ELF-1 (cell line): ENCODE measurements at places on chromosomes 12 and 14.

DNA sequence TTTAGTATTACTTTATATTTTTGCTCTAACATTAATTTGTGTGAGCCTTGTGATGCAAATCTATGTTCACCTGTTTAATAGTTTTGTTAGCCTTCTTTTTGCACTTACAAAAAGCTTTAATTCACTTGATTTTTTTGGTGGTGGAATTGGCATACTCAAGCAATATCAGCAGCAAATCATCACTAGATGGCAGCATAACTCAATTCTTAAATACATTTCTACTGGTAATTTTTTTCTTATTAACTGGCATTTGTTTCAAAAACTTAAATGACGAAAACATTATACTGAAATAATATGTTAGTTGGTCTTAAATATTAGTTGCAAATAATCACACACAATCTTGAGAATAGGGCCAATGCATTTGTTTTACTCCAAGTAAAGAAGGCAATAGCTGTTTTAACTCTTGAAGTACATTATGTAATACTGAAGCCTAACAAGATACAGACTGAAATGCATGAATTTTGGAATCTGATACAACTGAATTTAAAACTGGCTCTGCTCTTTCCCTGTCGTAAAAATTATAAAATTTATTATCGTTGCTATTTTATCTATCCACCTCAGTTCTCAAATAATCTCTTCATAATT, 151.5 kb downstream of the ATXN7L3B start:
- no peak for DNase-seq

- no peak for DNase-seq
These were observed 454.2 kb downstream of the AEBP2 start for GRCh38 chr12:19893514-19893913.

- peak; percentile 76 for DNase-seq
These were observed 65.6 kb upstream of the PTGR2 start for GRCh38 chr14:73785834-73786635.

DNA sequence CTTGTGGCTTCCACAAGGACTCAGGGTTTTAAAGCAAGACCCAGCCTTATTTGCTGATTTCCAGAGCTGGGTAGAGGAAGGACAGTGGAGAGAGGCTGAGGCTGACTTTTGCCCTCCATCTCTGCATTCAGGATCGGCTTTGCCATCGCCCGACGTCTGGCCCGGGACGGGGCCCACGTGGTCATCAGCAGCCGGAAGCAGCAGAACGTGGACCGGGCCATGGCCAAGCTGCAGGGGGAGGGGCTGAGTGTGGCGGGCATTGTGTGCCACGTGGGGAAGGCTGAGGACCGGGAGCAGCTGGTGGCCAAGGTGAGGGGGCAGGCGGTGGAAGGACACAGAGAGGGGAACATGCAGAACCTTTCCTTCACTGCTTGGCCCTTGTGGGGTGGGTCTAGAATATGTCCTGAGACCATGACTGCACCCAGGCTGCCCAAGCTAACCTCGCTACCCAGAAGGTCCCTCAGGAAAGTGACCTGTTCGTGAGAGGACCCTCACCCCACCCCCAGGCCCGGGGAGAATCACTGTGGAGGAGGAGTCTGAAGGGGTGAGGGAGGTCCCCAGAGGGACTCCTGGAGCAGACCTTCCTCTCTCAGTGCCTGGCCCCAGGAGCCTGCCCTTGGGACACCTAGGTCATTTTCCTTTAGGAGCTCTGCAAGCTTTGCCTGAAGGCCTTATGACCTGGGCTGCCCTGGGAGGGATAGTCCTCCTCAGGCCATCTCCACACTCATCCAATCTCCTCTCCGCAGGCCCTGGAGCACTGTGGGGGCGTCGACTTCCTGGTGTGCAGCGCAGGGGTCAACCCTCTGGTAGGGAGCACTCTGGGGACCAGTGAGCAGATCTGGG, 3.1 kb downstream of the DHRS2 start:
- DNase-seq: no peak

GRCh38 chr12:460261-461230, 807 bp downstream of the B4GALNT3 start:
- DNase-seq: no peak

DNA sequence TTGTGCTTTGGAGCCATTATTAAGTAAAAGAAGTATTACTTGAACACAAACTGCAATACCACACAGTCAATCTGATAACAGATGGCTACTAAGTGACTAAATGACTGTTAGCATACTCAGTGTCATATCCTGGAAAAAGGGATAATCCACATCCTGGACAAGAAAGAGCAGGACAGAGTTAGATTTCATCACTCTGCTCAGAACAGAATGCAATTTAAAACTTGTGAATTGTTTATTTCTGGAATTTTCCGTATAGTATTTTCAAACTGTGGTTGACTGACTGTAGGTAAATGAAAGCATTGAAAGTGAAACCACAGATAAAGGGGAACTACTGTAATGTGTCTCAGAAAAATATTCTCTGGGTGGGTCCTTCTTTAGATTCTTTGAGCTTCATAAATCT, 458.8 kb downstream of the TMEM117 start:
- DNase-seq: no peak

DNA sequence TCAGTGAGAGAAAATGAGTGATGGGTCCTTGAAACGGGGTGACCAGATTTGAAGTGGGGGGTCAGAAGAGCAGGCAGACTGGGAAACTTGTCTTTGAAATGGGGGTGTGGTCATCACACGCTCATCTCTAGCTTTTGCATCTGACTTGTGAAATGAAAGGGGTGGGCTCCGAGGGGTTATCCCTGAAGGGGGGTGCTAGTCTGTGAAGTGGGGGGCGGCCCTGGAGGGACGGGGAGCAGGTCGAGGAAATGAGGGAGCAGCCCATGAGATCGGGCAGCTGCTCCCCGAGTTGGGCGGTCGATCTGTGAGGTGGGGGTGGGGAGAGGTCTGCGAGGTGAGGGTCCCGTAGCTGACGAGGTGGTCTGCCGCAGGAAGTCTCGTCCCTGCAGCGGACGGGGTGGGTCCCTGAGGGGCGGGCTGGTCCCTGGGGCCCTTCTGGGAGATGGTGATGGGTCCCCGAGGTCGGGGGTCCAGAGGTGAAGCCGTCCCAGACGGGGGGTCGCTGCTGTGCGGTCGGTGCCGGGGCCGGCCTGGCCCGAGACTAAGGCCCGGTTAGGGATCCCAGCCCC, 542 bp downstream of the PXN start:
- no peak for DNase-seq

GRCh38 chr12:6758506-6759095, 5.7 kb upstream of the MLF2 start:
- DNase-seq: no peak

DNA sequence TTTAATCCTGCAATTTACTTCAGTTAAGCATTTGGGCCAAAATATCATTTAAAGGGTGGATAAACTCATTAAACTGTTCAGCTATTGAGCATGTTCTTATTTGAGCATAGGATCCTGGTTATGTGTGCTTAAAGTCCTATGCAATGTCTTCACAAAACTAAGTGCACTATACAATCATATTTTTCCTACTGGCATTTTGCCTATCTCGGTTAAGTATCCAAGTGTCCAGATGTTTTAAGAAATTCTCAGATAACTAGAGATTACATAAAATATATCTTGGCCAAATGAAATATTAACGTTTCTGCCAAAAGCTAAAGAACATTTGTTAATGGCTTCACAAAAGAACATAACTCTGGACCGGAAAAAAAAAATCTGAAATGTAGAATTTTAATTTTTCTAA, 250.8 kb upstream of the LRFN5 start:
- no peak for DNase-seq

DNA sequence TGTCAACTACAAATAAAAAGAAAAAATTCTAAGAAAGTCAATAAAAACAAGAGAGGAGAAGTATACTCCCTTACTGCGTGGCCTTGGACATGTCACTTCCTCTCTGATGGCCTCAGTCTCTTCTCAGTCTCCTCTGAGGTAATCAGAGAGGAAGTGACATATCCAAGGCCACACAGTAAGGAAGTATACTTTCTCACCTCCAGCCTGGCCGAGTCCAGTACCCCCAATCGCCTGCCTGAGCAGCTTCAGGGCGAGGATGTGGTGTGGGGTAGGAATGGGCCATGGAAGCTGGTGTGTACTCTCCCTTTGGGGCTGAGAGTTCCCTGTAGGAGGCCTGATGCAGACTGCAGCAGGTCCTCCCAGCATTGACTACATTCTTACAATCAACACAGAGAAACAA, 15.8 kb downstream of the VDR start:
- no peak for DNase-seq

DNA sequence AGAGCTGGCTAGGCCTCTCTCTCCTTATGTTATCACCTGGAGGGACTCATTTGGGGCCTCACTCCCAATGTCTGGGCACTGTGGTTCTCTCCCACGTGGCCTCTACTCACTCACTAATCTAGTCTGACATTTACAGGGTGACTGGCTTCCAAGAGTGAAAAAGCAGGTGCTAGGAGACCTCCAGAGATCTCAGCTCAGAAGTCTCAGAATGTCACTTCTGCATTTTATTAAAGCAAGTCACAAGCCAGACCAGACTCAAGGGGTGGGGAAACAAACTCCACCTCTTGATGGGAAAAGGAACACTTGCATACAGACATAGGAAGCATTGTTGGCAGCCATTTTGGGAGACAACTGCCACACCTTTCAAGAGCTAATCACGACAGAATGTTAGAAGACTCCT, 175.9 kb downstream of the MON2 start:
- no peak for DNase-seq

- no peak for DNase-seq
These were observed 33.0 kb downstream of the ARL6IP4 start for GRCh38 chr12:123013185-123014095.

- no peak for DNase-seq
These were observed 112.7 kb downstream of the NCOR2 start for GRCh38 chr12:124454735-124455134.

- DNase-seq: no peak
These were observed 47.7 kb downstream of the PSMA6 start for GRCh38 chr14:35339761-35340406.

GRCh38 chr14:36233217-36233616, 56.7 kb upstream of the PTCSC3 start:
- DNase-seq: no peak

GRCh38 chr14:60951776-60952435, 29.0 kb downstream of the TRMT5 start:
- DNase-seq: no peak

- DNase-seq: no peak
These were observed 132.0 kb downstream of the KICS2 start for GRCh38 chr12:64090047-64090446.

DNA sequence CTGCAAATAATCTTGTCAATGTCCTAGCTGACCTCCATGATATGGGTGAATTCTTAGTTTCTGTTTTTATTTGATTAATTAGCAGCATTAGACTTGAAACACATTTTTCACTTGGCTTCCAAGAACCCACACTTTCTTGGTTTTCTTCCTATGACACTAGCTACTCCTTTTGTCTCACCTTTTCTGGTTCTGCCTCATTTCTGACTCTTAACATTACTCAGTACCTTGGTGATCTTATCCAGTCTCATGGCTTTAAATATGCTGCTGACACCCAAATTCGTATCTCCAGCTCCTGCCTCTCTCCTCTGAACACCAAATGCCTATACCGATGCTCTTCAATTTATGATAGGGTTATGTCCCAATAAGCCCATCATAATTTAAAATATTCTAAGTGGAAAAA, 32.0 kb upstream of the SSTR1 start:
- DNase-seq: no peak

- no peak for DNase-seq
These were observed 200.5 kb downstream of the GXYLT1 start for GRCh38 chr12:41944216-41944615.

- DNase-seq: no peak
These were observed 117.9 kb upstream of the MED13L start for GRCh38 chr12:116395396-116395795.

- no peak for DNase-seq
These were observed 46.5 kb upstream of the SAV1 start for GRCh38 chr14:50714450-50715073.

DNA sequence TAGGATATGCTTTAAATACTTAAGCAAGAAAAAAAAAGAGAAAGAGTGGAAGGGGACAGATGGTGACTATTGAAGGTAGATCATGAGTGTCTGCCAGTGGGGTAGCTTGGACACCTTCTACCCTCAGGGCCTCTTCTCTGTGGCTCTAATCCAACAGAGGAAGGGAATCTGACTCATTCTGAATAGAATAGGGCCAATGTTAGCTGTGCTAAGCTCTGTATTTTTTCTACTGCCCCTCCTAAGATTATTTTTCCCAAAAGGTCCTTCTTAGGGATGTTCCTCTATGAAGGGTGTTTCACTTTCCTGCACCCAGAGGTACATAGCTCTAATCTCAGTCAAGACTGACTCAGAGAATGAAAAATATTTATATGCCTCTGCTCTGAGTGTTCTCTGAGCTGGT, 25.6 kb downstream of the UNC79 start:
- DNase-seq: no peak

GRCh38 chr14:24315243-24315806, 4.0 kb downstream of the LTB4R start:
- DNase-seq: no peak

GRCh38 chr14:84401631-84402030, 1128.3 kb upstream of the FLRT2 start:
- no peak for DNase-seq

DNA sequence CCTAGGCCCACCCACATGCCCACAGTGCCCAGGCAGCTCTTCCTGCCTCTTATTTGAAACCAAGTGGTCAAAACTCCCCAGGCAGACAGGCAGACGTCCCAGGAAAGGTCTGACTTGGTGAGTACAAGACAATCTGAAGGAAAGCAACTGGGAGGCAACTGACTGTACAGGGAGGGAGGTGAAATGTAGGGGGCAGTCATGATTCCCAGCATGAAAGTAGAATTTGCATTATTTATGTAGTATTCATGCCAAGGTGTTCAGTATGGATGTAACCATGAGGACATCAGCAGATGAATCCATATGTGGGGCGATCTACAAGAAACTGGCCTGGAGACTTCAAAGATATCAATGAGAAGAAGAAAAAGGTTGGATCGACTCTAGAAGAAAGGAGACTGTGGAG, 46.1 kb downstream of the SLC24A4 start:
- no peak for DNase-seq

- no peak for DNase-seq
These were observed 21.5 kb upstream of the IFNG start for GRCh38 chr12:68180792-68181744.

DNA sequence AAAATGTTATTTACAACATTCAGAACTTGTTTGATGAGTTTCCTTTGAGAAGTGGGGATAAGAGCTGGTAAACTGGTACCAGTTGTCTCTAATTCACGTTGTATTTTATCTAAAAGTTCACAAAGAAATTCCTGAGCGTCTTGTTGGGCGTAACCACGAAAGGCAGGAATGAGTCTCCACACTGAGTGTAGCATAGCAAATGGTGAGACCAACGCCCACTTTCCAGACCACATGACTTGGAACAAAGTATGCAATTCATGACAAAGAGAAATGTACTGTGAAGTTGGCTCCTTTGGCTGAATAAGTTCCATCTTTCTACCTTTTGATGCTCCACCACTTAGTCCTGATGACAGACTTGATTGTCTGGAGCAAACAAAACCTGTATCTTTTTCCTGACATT, 18.4 kb downstream of the USP44 start:
- no peak for DNase-seq

- DNase-seq: no peak
These were observed 23.0 kb downstream of the KLRK1 start for GRCh38 chr12:10366875-10367274.

GRCh38 chr14:37168721-37169120, 3.7 kb downstream of the SLC25A21 start:
- no peak for DNase-seq
